ENCODE measurements at places on chromosomes 2 and 18. TPM values are rescaled to one million over a fixed set of nuclear protein-coding genes. Genes with fewer than 3 reads are reported as not detected.

ATP5F1A gene
- 463 TPM for total RNA-seq

AQP12A gene
- not detected for total RNA-seq

COL4A4 gene
- total RNA-seq: under 0.01 TPM

PLCD4 gene
- total RNA-seq: 0.40 TPM

KIF5C gene
- total RNA-seq: under 0.01 TPM

DNA sequence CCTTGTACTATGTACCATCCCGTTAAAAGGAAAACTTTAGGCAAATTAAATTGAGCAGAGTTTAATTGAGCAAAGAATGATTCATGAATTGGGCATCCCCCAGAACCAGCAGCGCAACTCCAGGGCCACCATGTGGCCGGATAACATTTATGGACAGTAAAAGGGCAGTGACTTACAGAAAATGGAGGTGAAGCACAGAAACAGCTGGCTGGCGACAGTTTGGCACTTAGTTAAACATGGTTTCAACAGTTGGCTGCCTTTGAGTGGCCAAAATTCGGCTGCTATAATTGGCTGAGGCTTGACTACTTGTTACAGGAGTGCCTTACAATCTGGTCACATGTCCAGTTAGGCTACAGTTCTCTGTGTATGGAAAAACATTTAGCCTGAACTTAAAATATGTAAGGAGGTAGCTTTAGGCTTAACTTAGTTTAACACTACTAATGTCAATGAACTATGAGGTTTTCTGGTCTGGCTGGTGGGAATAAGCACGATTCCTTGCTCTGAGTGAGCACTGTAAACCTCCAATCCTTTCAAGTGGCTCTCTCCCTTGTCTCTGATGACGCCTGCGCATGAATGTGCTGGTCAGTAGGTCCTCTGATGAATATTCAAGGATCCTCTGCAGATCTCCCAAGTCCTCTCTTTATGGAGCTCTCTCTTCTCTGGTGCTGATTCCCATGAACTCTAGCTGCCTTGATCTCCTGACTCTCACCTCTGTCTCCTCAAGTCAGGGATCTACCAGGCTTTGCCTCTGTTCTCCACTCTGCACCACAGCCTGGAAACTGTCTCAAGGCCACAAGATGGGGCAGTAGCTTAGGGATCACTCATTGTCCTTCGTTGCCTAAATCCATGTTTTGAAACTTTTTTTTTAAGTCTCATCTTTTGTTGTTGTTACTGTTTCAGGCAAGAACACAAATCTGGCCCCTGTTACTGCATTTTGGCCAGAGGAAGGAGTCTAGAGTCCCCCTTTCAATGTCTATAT is 24.4 kb upstream of the RAB31 start:
- DNase-seq: peak; percentile 71

DNA sequence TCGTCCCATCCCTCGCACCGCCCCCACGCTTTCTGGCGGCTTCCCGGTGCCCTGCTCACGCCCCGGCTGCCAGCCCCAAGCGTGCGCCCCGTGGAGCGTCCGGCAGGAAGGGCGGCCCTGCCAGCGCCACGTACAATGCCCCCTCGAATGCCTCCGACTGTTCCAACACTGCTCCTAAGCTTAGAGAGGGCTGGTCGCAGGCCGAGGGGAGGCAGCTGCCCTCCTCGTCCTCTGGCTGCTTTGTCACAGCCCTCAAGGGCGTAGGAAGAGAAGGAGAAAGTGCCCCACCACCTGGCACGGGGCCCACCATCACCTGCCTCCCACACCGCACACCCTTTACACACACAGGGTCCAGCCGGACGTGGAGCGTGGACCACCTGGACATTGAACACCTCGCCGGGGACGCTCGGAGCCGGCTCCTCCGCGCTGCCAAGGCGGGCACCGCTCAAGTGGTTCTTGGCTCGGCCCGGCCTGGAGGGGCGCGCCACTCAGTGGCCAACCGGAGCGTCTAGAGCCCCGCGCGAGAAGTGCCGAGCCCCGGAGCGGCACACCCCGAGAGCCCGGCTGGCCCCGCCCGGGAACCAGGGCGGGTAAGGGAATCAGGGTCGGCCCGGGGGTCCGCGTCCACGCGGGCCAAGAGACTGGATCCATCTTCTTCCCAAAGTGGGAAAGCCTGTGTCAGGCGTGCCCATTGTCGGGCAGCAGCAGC is 830 bp downstream of the DNER start:
- no peak for DNase-seq

DNA sequence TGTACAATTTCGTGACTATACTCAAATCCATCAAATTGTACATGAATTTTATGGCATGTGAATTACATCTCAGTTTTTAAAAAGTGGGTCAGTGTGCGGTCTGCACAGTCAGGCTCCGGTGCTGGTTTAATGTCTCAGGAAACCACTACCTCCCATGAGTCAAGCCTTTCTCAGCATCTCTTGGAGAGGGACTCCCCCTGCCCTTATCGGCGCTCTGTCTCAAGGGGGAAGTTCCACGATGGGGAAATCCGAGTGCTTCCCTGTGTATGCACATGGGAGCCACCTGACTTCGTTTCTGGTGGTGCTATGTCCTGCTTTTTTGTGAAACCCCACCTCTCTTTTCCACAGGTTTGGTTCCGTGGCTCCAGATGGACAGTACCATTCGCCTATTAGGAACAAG is 72.5 kb downstream of the ACOXL start:
- DNase-seq: no peak

- DNase-seq: no peak
Measured at GRCh38 chr2:17652681-17653394, 100.8 kb downstream of the SMC6 start.

- no peak for DNase-seq
Measured at GRCh38 chr18:45290364-45290763, 324.9 kb upstream of the SLC14A2 start.

- no peak for DNase-seq
Measured at GRCh38 chr2:9018534-9018933, 15.1 kb upstream of the MBOAT2 start.

GRCh38 chr2:41859615-41860514 is 188.0 kb upstream of the PKDCC start:
- DNase-seq: no peak

DNA sequence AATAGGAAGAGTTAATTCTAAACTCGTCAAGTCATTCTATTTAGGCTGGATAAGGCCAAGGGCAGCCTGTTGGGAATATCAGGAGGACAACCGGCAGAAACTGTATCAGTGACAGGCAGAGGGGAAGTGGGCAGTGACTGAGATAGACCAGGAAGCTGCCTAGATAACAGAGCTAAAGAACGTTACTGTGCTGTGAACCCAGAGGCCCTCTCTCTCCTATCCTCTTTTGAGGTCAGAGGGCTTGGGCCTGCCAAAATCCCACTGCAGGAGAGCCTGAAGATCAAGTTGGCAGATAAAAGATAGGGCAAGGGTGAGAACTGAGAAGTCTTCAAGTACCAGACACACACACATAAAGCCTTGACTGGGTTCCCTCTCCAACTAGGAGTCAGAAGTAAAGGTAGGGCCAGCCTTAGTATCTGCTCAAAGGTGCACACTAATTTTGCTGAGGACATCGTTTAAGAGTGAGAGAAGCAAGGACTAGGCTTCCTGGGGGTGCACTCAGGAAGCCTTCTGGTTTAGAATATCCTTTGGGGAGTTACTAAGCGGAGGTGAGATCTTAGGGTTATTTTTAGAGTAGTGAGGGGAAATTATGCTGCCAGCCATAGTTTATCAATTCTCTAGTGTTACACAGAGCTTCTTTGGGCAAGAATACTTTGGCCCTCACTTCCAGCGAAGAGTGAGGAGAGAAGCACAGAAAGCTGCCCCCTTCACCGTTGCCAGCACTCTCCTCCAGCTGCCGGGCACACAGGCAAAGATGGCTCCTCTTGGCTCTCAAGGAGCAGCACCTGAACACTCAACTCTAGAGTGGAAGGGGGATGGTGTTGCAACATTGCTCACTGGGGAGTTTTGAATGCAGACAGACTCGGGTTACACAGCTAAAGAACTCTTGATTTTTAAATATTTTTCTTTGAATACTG is 9.8 kb downstream of the CAVIN2 start:
- peak; percentile 72 for DNase-seq

DNA sequence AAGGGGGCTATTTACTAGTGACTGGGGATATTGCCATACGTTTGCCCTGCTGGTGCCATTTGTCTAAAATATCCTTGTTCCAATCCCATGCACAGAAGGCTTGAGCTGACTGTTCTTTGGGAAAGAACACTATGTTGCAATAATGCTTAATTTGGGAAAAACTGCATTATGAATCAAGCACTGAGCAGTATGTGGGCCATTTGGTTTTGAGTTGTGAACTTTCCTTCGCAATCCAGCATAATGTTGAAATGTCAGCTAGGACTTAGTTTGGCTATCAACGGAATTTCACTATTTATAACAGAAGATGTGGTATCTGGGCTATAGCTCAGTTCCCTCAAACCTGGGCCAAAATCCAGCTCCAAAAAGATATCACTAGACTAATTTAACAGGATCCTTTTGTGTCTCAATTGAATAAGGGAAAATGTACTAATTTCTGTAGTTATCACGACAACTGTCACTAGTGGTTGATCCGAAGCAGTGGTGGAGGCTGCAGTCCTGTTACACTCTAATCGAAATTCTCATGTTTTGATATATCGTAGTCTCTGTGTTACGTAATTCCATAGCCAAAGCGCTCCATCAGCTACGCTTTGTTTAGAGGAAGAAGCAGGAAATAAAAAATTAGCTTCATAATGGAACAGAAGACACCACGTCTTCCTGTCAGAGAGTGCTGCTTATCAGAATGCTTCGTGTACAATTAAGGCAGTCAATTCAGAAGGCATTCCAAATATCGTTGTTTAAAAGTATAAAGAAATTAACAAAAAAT is 686.8 kb upstream of the SALL3 start:
- no peak for DNase-seq

DNA sequence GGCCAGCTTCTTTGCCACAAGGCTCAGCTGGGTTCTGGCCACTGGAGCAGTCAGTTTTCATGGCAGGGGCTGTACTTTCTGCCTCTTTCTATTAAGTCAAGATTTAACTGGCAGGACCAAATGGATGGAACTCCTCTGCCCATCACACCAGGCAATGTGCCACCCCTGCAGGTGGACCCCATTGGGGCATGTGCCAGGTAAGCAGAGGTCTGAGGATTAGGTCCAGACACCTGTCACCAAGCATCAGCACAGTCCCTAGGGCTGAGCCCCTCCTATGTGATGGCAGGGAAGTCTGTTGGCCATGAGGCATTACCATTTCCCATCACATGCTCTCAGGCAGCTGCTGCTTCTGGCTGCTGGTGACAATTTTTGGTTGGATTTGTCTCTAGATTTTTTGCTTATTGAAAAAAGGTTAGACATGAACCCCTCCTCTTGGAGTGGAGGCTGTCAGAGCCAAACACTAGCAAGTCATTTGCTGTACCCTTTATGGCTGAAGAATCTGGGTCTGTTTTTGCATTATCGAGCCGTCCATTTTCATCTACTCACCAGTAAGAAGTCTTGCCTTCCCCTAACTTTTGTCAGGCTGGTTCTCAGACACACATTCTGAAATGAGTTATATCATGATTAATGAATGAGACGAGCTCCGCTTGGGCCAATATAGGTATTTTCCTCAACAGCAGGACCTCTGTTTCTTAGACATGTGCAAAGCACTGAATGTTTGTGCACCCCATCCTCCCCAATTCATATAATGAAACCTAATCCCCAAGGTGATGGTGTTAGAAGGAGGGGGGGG is 328.0 kb downstream of the TSN start:
- no peak for DNase-seq

GRCh38 chr2:231110551-231110950 is 14.3 kb downstream of the HTR2B start:
- DNase-seq: peak; percentile 91

DNA sequence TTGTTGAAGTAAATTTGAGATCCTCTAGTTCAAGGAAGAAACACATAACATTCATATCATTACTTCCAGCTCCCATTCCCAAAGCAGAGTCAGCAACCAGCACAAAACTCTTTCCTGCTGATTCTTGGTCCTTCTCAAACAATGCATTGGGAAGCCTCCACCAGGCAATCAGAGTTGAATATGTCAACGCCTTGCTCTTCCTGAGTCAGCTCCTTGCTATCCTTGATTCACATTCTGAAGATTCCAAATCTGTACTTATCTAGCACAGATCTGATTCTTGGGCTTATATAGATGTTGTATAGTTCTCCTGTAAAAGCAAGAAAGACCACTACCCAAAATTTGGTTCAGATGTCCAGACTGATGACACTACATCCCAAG is 29.6 kb downstream of the CFAP210 start:
- DNase-seq: no peak

GRCh38 chr2:118319271-118319684 is 231.0 kb downstream of the INSIG2 start:
- no peak for DNase-seq

DNA sequence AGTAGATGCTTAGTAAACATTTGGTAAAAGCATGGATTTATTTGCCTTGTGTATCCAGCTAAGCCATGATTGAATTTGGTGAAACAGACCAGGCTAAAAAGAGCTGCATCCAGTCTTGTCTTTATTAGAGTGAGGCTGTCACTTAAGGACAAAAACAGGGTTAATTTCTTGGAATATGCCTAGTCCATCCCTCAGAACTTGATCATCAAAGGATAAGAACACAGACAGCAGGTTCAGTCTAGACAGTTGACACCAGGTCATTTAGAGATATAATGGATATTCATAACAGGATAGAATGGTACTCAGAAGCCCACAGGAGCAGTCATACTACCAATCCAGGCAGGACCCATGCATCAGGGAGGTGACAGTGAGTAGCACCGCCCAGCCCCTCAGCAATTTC is 434.9 kb upstream of the ST6GAL2 start:
- no peak for DNase-seq

DNA sequence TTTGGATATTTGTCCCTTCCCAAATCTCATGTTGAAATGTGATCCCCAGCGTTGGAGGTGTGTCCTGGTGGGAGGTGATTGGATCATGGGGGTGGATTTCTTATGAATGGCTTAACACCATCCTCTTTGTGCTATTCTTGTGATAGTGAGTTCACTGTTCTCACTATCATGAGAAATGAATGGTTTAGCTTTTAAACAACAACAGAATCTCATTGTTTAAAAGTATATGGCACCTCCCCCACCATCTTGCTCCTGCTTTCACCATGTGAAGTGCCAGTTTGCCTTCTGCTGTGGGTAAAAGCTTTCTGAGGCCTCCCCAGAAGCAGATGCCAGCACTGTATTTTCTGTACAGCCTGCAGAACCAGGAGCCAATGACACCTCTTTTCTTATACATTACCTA is 38.1 kb downstream of the KIAA1328 start:
- DNase-seq: no peak

DNA sequence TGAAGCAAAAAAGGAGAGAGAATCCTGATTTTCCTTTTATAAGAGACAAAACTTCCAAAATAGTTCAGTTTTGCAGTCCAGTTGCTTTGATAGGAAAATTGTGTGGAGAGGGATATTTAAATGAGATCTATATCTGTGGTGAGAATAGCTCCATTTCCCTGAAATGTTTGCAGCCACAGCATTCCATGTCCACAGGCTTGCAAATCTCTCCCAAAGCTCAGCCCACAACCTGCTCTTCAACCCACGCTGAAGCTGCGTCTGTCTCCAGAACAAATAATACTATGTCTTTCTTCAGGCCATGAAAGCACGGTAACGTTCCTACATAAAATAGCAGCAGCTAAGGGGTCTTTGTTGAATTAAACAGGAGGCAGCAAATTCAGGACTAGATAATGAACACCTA is 31.8 kb downstream of the TMEM17 start:
- DNase-seq: no peak

GRCh38 chr2:233980955-233981561 is 63.9 kb downstream of the TRPM8 start:
- no peak for DNase-seq

GRCh38 chr2:200725596-200725995 is 86.1 kb upstream of the BZW1 start:
- DNase-seq: no peak

GRCh38 chr18:2087877-2088673 is 483.2 kb downstream of the METTL4 start:
- DNase-seq: no peak

All from lung microvascular endothelial cell (primary cell).